ENCODE measurements at places on chromosomes 4 and X.

DNA sequence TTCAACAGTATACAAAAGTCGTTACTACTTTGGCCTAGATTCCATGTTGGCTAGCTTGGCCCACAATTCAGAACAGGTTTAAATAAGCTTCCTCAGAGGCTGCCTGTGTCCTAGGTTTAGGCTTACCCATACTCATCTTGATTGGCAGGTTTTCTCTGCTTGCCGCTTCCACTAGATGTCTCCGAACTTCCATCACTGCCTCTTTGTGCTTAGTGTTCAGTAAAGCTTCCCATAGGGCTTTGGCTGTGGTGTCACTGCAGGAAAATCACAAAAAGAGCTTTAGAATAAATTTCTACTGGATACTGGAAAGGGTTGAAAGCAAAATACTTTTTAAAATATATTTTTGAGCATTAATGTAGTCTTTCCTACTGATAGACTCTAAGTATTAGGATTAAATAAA lies 52.4 kb downstream of the SCFD2 start:
- DNase-seq, result no peak

GRCh38 chr4:125319311-125319710 lies 4.6 kb downstream of the FAT4 start:
- no peak for DNase-seq

- no peak for DNase-seq
Measured at GRCh38 chr4:147633643-147634042, 16.4 kb downstream of the TMEM184C start.

DNA sequence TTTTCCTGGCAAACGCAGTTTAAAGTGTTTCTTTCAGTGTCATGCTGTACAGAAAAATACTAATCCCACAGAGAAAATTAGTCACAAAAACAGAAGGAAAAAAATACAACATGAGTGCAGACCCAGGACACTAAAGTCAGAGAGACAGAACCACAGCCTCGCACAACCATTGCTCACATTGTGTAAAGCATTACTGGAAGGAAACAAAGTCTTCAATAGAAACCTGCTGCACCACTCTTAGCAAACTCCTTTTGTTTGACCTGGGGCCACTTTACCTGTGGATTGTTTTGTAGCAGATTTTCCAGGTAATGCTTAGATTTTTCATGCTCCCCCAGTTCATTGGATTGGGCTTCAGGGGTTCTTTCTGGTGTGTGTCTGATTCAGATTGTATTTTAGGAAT lies 131.8 kb upstream of the TMLHE start:
- DNase-seq, result no peak

GRCh38 chrX:97743014-97743413 lies 859.3 kb downstream of the RPA4 start:
- DNase-seq, result no peak

GRCh38 chr4:22203711-22204011 lies 255.1 kb upstream of the KCNIP4 start:
- DNase-seq, result no peak

DNA sequence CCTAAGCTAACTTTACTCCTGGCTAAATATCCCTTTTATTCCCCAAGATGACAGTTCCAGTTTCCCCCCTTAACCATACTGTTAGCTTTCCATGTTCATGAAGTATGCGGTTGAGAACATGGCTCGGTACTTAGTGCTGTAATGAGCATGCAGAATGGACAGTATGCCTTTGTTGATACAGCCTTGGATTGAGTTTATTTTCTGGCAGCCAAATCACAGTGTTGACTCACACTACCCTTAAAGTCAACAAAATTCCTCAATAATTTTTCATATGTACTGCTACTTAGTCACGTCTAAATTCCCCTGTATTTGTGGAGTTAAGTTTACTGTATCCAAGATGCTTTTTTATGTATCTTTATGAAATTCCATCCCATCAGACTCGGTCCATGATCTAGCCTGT lies 1.4 kb upstream of the VEGFC start:
- DNase-seq, result no peak

DNA sequence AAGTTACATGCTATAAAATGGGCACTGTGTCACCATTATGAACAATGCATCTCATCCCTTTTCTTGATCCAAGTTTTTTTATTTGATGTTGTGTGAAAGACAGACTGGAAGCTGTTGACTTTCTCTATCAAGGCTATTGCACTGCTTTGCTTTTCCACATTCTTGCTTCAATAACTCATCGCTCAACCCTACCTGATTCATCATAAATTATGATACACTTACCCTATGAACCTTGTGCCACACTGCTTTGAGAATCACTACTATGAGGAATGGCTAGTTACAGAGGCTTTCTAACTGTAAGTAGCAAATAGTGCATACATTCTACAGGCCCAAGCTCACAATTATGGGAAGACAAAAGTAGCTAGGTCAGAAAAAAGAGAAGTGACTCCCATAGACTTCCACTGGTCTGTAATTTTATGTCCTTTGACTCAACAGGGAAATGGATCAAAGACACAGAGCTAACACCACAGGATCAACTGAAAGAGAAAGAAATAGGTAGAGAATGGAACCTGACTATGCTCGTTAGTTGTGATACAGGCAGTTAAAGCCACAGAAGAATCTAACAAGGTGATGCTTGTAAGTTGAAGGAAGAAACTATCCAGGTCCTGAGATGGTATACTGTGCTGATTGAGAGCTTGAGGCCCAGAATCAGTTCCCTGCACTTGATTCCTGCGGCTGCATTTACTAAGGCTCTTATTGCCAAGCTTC lies 163.5 kb downstream of the PPP3CA start:
- DNase-seq, result no peak

DNA sequence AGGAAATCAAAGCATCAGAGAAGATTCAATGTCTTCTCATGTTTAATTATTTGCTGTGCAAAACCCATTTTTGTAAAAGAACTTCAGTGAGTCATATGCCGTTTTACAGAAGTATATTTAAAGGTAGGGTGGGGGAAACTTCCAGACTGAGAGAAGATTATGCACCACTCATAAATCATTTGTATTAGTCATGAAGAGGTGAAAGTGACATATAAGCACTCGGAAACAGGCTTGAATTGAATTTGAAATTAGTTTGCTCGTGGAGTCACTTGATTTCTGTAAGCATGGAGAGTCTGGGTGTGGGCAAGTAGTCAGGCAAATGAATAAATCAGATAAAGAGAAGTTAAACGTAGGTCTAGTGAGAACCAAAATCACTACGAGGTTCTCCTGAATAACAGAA lies 335.1 kb downstream of the ANK2 start:
- no peak for DNase-seq

DNA sequence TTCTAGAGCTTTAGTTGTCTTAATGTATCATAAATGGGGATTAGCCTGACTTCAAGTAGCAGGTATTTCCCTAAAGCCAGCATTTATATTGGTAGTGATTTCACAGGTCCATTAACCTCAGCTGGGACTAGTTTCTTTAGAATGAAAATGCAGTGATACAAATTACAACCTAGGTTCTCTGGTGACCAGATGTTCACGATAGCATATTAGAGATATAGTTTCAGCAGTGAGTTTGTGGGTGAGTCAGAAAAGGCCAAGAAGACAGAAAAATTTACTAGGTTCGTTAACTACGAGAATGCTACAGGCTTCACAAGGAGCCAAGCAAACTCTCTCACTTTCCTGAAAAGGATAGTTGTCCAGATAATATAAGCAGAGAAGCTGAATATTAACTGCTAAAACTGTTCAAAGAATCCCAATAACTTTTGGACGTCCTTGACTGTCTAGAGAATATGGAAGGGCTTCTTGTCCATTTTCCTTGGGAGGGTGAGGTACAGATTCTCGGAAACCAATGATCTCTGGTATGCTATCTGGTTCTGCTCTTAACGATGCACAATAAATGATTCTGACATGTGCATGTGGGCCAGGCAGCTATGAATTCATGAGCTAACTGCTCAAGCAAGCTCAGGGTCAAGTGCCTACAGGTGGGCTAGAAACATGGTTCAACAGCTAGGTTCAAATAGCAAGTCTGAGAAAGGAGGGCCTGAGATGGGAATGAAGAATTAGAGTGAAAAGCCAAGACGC lies 6.0 kb upstream of the SPCS3 start:
- DNase-seq, result no peak

DNA sequence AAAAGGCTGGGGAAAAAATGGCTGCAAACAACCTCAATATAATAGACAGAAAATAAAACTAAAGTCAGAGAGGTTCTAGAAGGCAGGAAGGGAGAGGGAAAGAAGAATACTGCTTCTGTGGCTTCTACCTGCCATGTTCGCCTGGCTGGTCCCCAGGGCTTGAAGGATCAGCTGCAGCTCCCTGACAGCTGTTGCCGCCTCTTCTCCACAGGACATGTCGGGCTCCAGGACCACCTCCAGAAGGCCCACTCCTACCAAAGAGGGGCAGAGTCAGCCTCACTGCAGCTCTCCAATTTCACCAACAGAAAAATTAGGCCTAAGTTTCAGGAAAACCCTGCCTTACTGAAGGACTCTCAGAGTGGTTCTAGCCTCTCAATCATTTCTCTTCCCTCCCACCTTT lies 44.9 kb downstream of the GATB start:
- DNase-seq, result no peak

DNA sequence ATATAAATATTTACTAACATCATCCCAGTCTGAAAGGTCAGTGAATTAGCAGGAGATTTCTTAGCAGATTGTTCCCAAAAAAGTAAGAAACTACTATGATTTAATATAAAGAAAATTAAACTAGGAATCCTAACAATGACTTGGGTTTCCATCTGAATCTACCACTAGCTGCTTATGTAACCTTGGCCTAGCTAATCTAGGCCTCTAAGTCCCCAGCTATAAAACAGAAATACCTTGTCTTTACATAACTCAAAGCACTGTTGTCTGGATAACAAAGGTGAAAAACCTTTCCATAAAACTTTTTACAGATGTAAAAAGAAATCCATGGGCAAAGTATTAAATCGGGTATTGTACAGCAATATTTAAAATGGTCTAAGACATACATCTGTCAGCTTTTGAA lies 3.0 kb downstream of the FBXL5 start:
- DNase-seq, result no peak

DNA sequence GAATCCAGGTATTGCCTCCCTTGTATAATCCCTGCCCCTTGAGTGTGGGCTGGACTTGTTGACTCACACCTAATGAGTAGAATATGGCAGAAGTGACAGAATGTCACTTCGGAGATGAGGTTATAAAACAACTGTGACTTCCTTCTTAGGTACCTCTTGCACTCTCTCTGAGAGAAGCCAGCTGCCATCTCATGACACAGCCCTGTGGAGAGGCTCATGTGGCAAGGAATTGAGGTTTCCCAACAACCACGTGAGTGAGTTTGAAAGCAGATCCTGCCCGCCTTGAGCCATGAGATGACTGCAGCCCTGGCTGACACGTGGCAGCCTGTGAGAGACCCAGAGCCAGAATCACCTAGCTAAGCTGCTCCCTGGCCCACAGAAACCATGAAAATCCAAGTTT lies 13.5 kb downstream of the ASB11 start:
- DNase-seq, result no peak

DNA sequence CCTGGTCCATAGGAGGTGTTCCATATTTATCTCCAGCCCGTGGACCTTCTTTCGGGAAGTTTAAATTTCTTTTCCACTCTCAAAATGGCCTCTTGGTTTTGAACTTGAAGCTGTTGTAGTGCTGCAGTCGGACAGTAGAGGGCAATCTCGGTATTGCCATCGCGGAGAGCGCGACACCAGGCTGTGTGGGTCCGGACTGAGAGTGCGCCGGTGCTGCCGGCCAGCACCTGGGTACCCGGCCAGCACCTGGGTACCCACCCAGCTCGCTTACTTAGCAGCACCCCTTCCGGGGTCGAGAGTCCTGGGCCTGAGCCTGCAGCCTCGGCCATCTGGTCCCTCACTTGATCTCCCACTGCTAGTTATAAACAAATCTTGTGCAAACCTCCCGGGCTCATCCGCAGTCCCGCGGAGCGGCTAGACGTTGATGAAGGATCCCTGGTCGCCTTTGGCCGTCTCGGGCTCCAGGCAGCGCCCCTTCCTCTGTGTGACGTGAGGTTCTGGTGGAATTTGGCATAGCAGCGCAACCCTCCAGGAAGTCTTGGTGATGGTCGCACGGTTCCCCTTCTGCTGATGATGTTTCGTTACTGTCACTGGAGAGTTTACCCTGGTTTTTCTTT lies 18.0 kb downstream of the FAM9A start:
- DNase-seq, result no peak

- no peak for DNase-seq
Measured at GRCh38 chrX:45454290-45454689, 253.6 kb upstream of the DIPK2B start.

GRCh38 chr4:166481055-166481454 lies 608.0 kb downstream of the TLL1 start:
- DNase-seq, result no peak

DNA sequence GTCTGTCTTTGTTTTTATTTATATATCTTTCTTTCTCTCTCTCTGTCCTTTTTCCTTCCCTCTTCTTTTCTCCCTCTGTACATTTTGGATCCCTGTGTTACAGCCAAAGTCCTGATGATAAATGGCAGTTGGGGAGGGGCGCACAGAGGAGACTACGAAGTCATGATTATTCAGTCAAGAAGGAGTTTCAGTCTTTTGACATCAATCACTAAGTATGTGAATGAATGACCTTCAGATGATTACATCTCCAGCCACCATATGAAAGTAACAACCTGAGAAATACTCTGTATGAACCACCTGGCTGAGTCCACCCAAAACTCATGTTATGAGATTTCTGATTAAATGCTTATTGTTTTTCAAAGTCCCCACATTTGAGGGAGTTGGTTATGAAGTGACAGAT lies 45.0 kb downstream of the UGT2B7 start:
- DNase-seq, result no peak

DNA sequence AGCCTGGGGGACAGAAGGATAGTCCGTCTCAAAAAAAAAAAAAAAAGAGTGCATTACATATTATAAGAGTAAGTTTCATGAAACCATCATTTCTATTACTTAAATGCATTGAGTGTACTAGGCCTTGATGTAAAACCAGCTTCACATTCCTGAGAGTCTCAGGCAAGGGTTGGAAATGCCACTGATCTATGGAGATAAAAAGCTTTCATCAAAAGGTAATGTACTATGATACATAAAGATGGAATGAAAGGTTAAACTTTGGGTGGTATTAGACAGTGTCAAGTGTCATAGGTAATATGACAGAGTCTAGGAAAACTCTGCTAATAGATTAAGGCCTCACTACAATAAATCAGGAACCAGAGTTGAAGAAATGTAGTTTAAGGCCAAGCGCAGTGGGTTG lies 7.4 kb downstream of the CFAP97 start:
- no peak for DNase-seq

GRCh38 chr4:86536151-86536550 lies 58.0 kb upstream of the PTPN13 start:
- DNase-seq, result no peak

- no peak for DNase-seq
Measured at GRCh38 chrX:133056341-133056740, 40.6 kb downstream of the USP26 start.

DNA sequence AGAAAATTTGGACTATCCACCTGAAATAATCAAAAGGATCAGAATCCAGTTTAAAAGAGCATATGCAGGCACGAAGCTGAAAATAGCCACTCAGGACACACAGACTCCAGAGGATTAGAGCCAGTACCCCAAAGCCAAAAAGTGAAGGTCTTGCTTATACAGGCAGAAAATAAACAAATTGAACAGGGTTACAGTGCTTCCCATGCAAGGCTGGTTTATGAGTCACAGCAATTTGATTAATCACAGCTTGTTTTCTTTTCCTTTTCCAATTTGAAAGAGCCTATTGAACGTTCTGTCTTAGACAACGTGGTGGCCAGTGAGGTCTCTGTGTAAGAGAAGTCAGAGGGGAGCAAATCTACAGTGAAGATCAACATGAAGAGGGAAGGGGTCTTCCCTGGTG lies 10.2 kb downstream of the HGFAC start:
- DNase-seq, result no peak
